Activated naive CD8-positive, alpha-beta T cell treated with anti-CD3 and anti-CD28 coated beads for 36 hours (primary cell): ENCODE measurements at places on chromosomes 7 and 10.

DNA sequence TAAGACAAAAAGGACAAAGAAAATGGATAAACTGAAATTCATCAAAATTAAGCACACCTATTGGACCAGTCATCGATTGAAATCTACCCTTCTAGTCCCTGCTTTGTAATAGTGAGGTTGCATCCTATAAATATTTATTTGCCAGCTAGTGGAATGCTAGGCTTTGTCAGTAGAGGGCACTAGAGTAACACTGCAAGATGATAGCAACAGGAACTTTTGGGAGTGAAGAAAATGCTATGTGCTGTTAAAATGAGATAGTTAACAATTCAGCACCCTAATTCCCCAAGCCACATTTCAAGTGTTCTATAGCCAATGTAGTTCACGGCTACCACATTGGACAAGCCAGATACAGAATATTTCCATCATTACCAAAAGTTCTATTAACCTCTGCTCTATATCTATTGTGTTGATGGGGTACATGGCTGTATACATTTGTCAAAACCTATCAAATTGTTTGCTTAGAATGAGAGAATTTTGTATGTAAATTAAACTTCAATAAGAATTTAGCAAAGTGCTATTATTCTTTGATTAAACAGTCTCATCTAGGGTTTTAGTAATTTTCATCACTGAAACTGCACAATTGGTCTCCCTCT, 69.8 kb downstream of the LSMEM1 start:
- peak; percentile 8 for DNase-seq

- no peak for DNase-seq
These were observed 65.9 kb downstream of the ABCB5 start for GRCh38 chr7:20681258-20681882.

- DNase-seq, result no peak
These were observed 154.5 kb downstream of the TMEM168 start for GRCh38 chr7:112635742-112636141.

DNA sequence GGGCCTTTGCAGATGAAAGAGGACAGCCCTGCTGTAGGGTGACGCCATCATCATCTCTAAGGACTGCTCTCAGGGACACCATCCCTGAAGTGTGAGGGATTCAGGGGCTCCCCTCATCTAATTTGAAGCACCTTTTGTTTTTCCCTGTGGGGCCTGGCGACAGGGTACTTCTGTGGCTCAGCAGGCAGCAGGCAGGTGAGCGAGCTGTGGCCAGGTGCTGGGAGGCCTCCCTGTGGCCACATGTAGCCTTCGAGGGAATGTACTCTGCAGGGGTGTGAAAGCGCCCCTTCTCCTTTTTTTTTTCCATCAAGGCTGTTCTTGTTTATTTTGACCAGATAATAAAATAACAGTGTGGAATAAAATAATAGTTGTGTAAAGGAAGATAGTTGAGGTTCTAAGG, 118.2 kb upstream of the DPP6 start:
- DNase-seq, result no peak

GRCh38 chr7:107169120-107170050, 582 bp downstream of the HBP1 start:
- peak; percentile 90 for DNase-seq

DNA sequence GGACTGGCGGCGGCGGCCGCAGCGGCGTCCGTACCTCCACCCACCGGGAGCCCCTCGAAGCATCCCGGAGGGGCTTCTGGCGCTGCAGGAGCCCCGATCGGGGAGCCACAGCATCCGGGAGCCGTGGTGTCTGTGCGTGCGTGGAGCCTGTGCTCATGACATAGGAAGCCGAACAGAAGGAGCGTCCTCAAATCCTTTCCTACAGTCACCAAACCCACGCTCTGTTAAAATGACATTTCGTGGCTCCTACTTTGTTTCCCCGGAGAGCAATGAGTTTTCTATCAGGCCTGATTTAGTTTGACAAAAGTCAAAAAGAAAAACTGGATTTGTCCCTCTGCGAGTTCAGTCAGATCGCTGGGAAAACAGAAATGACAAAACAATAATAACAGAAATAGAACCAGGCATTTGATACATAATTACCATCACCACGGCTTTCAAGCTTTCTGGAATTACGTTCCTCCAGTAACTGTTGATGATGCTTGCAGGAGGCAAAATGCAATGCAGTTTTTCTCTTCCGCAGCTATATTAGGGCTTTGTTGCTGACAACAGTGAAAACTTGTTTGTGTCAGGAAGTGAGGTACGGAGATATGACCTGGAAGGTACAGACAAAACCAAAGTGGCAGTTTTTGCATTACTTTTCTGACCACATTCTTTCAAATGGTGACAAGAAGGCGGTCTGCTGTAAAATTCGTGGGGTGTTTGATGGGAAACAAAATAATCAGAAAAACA, 219.3 kb upstream of the MKLN1 start:
- peak; percentile 19 for DNase-seq

- no peak for DNase-seq
These were observed 83.7 kb downstream of the CCNY start for GRCh38 chr10:35420044-35420443.

- no peak for DNase-seq
These were observed 696.3 kb upstream of the C7orf33 start for GRCh38 chr7:147894271-147894670.

DNA sequence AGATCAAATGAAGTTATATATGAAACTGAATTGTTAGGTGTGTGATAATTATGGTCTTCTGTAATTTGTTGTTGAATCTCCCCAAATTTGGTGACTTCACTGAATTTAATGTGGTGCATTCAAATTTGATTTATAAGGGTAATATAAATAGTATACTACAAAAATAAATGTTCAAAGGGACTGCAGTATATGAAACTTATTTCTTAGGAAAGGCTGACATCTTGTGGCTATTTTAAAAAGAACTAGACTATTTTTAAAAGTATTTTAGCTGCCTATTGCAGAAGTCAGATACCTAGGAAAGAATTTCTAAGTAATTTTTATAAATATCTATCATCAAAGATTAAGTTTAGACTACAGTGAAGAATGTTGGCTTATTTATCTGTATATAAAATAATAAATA, 36.6 kb downstream of the ATRNL1 start:
- no peak for DNase-seq

- no peak for DNase-seq
These were observed 12.6 kb upstream of the WDFY4 start for GRCh38 chr10:48671914-48672595.

DNA sequence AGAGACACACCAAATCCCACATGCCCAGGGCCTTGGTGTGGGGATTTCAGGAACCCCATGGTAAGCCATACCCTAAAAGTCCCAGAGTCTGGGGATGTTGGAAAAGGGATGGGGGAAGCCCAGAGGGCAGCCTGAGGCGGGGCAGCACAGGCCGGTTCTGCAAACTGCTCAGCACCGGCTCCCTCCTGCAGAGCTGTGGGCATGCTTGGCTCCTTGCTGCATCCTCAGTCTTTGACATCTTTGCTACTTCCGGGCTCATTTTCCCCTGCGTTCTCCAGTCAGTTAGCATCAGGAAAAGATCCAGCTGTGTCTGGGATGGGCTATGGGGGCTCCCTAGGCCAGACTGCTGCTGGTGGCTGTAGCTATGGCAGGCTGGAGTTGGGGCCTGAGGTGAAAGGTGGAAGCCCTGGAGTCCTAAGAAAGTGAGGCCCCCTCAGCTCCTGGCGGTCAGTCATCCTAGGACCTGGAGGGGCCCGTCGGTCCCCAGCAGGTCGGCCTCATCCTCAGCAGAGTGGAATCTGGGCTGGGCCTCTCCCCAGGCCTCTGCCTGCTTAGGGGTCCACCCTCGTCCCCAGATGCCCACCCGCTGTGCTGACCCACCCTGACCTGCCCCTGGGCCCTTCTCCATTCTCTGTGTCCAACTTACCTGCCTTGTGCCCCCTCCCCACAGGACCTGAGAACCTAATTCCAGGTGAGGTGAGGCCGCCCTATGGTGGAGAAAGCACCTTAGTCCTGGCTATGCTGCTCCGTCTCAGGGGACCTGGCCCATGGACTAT, 9.3 kb downstream of the TBATA start:
- no peak for DNase-seq

- no peak for DNase-seq
These were observed 222.6 kb upstream of the PPP1R3A start for GRCh38 chr7:114141415-114141814.

GRCh38 chr10:122879339-122880273, at the start of gene FAM24B:
TSS of gene FAM24B (minus strand) at chr10:122879581. CDS start at chr10:122850515, 29,066 bp downstream.
- DNase-seq, result peak; percentile 94

DNA sequence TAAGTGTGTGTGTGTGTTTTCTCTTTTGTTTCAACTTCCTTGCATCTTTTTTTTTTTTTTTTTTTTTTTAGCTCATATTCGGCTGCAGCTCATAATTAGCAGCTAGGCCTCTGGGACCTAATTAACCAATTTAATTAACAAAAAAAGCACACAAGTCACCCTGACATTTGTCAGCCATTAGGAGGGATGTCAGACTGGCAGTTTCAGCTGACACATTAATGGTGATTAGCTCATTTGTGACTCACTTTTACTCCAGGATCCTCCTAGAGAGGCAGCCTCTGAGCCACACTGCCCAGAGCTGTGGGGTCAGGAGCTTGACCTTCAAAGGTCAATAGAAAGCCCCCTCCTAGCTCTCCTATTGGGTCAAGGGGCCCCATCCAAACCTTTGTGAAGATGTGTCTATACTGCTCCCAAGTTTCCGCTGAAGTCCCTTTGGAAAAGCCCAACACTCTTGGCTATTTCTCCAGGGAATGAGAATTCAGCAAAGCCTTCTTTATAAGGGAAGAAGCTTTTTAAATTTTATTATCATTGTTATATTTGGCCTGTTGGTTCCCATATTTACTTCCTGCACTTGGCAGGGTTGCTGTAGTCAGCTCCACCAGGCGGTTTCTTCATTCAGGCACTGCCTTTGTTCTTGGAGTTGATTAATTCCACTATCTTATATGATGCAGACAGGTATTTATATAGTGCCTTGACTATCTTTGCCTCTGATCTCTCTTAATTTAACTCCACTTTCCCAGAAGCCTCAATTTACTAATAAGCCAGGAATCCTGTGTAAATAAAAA, 109.5 kb upstream of the HABP2 start:
- DNase-seq, result no peak

DNA sequence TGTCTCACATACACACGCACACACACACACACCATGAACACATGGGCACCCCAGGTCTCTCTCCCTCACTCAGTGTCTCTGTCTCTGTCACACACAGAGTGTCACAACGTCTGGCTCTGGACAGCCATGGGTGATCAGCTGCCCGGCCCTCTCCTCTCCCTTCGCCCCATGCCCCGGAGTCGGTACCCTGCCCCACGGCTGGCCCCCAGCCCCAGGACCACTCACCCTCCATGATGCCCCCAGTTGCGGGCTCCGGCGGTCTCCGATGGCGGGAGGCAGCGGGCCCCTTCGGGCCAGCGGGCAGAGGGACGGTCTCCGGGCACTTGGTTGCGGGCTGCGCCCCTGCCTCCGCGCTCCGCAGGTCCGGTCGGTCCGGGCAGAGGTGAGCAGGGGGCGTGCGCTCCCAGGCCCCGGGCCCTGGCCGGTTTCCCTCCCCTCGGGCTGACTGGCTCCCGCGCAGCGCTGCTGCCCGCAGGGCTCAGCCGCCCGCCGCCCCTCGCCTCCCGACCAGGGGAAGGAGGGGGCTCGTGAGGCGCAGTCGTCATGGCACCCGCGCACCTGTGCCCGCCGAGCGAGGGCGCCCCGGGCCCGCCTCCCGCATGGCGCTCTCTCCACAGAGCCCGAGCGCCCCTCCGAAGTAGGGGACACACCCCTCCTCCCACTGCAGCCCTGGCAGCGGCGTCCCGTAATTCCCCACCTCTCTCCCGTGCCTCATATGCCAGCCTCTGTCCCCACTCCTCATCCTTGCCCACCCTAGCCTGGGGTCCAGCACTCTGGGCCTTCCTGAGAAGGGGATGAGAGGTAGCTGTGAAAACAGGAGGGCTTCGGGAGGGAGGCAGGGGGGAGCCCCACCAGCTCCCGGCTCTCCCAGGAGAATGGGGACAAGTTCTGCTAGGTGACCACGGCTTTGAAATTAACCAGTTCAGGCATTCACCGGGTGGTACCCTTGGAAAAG, at the start of gene NPFFR1:
Gene NPFFR1 (minus strand): TSS at position 560 of the 955 bp plus-strand sequence. CDS start 328 bp downstream, at position 232.
- no peak for DNase-seq

DNA sequence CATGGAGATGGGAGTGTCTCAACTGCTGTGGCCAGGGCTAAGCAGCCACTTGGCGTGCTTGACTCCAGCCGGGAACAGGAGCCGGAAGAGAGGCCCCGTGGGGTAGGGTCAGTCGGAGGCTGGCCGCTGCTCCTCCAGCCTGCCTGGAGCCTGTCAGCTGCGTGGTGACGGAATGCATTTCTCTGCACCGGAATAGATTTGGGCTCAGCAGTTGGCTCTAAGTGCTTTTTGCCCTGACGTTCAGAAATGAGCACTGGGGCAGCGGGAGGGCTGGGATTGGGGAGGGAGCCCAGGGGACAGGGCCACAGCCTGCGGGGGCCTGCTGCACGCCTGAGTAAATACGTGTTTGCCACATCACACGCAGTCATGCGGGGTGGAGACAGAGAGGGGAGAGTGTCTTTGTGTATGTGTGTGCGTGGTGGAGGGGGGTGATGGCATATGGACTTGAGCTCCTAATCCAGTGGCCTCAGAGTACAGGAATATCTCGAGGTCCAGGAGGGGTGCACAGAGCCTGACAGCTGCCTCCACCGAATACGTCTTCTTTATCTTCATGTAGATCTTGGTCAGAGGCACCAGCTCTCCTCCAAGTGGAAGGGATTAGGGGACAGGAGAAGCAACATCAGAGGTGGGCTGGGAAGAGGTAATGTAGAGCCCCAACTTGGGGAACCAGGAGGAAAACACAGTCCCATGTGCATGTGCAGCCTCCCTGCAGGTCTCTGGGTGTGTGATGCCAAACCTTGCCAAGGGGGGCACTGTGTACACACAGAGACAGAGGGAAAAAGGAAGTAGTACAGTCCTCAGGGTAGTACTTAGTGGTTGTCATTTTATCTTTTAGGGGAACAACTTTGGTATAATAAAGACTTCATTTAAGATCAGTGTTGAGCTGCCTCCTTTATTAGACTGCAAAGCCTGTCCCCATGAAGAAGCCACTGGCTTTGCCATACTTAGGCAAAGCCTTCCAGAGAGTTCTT, 151.4 kb downstream of the CDH23 start:
- DNase-seq, result peak; percentile 15

DNA sequence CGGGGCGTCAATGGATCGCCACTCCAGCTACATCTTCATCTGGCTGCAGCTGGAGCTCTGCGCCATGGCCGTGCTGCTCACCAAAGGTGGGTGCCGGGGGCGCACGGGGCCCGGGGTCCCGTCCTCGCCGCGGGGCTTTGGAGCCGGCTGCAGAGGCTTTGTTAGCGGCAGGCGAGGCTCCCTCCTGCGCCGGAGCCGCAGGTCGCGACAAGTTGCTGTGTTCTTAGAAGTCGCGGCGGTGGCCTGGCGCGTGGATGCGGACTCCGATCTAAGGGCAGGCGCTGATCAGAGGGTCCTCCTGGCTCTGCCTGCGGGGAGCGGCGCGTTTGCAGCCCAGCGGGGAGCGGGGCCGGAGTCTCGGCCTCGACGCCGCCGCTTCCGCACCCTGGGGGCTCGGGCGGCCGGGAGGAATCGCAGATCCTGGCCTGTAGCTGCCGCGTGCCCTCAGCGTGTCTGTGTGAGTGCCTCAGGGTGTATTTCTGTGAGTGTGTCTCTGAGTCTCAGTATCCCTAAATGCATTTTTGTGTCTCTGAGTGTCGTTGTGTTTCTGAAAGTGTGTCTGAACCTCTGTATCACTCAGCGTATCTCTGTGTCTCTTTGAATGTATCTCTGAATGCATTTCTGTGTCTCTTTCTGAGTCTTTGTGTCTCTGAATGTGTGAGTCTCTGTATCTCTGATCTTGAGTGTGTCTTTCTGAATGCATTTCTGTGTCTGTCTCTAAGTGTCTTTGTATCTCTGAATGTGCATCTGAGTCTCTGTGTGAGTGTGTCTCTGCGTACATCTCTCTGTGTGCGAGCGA, 766 bp downstream of the BAMBI start:
- DNase-seq, result peak; percentile 31
